ENCODE measurements at places on chromosomes 12 and 14. TPM values are rescaled to one million over a fixed set of nuclear protein-coding genes. Genes with fewer than 3 reads are reported as not detected.

GLT1D1 gene
- 5.4 TPM for total RNA-seq

KRT8 gene
- total RNA-seq = 168 TPM

HSPB8 gene
- not detected for total RNA-seq

PRIMA1 gene
- total RNA-seq = 2.5 TPM

IFNG gene
- total RNA-seq = not detected

NEUROD4 gene
- 0.62 TPM for total RNA-seq

B3GNT4 gene
- total RNA-seq = 0.30 TPM

PPP1R3E gene
- 6.3 TPM for total RNA-seq

FGD4 gene
- total RNA-seq = 41.4 TPM

KRT75 gene
- total RNA-seq = not detected

Measured in neural progenitor cell (in vitro differentiated cells).